NCI-H1436 (cell line): ENCODE measurements at places on chromosomes 7 and 10.

GRCh38 chr10:2076528-2076927 lies 339.2 kb upstream of the ADARB2 start:
- no peak for DNase-seq

DNA sequence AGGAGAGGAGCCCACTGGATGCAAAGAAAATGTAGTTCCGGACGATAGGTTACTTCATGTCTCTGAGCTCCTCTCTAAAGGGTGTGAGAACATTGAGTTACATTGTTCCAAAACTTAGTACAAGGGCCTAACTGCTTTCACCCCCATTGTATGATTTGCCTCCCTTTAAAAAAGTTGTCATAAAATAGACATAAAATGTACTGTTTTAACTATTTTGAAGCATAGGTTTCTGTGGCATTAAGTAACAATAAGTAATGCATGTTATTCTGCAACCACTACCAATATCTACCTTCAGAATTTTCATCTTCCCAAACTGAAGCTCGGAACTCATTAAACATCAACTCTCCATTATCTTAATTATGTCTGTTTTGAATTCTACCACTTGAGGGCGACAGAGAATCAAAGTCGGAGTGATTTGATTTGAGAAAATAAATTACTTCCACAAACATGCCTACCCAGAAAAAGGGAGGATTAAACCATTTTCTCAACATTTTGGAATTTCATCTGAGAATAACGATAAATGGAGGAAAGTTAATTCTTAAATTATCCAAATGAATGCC lies 2.7 kb downstream of the IGFBP1 start:
- peak; percentile 5 for DNase-seq

DNA sequence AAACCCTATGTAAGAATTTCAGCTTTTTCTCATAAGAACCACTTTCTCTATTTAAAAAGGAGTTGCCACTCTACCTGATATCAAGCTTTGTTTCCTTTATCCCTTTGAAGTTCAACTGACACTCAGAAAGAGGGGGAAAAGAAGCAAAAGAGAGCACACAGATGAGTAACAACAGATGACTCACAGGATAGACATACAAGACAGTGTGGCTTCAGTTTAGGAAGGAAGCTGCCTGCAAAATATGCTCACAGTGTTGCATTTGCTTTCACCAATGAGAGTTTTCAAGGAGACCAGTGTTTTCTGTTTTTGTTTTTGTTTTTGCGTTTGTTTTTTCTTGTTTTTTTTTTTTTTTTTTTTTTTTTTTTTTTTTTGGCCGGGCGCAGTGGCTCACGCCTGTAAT lies 1181.6 kb downstream of the DNAJB9 start:
- DNase-seq, result no peak

DNA sequence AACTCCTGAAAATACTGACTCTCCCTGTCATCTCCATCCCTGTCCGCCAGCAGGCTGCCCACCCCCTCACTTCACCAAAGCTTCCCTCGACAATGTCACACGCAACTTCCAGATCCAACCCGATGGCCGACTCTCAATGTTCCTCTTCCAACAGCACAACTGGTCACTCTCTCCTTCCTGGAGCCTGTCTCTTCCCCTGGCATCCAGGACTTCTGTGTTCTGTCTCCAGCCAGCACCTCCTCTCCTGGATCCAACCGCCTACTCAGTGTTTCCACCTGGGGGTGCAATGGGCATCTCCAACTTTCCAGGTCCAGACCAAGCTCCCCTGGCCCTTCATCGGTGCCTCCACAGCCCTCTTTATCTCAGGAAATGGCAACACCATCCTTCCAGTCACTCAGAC lies 8.6 kb downstream of the CPA5 start:
- DNase-seq, result no peak
